ENCODE measurements at places on chromosomes 4 and X.
A peak's percentile ranks its signal among the peaks of the same experiment; 100 is the strongest.

DNA sequence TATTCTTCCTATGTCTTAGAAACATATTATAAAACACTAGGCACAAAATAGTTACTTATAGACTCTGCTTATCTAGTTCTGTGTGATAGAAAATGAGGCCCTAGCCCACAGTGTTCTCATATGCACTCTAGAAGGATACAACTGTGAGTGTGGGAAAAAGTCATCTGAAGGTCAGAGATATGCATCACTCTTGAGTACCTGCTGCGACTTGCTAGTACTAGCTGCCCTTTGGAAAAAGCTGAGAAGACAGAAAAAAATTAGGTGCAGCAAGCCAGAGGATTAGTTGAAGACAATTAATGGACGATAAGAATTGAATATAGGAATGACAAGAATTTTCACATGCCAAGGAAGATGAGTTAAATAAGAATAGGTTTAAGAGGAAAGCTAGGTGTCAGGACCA is 61.3 kb downstream of the MTHFD2L start:
- DNase-seq: no peak

DNA sequence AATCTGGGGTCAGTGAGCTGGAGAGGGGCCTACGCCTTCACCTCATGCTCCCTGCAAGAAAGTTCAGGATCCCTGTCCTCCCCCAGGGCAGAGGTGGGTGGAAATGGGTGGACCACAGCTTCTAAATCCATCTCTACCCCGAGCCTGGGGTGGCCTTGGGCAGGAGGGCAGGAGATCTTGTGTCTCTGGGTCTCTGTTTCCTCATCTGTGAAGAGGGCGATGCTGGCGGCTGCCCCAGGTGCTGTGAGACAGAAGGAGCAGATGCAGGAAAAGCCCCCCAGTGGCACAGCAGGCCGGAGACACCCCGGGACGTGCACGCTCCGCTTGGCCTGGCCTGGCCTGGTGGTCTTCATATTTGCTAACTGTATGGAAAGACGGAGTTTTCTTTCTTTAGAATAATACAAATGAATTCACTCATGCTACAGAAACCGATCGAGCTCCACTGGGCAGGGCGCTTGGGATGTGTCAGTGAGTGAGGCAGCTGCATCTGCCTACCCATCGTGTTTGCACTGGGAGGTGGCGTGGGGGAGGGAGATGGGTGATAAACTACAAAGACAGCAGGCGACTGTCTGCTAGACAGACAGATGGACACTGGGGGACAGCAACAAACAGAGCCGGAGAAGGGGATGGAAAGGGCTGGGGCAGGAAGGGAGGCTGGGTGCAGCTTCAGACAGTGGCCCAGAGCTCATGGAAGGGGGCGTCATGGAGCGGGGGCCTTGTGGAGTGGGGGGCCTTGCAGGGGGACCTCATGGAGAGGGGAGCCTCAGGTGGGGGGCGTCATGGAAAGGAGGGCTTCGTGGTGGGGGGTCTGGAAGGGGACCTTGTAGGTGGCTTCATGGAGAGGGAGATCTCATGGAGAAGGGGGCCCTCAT is 136.2 kb downstream of the CPZ start:
- DNase-seq: no peak

GRCh38 chr4:184536065-184536880 is 61.9 kb upstream of the IRF2 start:
- DNase-seq: no peak

DNA sequence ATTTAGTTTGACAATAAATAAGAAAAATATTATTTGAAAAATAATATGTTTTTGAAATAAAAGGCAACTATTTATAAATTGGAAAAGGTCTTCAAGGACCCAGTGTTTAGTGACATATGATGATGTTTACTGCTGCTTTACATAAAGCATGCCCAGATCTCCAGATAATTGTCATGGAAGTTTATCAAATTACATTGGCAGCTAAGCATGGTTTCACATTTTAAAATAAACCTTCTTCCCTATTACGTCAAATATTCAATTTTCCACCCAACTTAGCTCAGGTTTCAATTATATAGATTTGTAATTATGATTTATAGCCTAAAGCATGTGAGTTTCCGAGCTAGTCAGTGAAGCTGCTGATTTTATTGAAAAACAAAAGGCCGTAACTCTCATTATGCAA is 417.2 kb downstream of the CFAP47 start:
- DNase-seq: no peak

- no peak for DNase-seq
Observed at GRCh38 chrX:9494771-9495170, 29.9 kb downstream of the TBL1X start.

DNA sequence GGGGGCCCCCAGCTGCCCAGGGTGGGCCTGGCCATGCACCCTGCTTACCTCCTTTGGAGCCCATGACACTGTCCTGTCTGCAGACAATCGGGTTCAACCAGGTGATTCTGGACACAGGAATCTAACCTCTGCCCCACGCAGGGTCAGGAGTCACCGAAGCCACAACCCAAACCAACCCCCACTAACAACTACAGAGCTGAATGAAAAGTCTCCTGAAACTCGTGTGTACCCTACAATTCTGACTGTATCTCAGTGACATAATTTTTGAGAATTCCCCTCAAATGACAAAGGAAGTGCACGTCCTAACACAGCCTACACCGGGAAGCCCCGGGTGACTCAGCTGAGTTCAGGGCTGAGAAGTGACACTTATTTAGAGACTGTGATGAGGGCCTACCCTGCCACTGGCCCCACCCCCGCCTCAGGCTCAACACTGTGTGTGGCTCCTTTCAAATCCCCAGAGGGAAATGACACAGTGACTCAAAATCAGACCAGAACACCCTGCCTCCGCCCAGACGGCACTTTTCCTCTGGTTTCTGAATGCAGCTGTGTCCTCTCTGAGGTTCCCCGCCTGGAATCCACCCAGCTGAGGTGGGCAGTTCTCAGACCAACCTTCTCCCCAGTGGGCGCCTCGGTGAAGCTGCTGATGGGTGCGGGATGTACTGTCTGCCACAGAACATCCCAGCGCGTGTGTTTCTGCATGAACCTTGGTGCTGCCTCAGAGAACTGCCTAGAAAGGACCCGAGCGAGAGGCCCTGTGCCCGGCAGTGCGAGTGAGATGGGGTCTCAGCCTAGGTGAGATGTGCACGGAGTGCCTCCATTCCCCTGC is 9.9 kb downstream of the TNIP2 start:
- DNase-seq: peak; percentile 93

DNA sequence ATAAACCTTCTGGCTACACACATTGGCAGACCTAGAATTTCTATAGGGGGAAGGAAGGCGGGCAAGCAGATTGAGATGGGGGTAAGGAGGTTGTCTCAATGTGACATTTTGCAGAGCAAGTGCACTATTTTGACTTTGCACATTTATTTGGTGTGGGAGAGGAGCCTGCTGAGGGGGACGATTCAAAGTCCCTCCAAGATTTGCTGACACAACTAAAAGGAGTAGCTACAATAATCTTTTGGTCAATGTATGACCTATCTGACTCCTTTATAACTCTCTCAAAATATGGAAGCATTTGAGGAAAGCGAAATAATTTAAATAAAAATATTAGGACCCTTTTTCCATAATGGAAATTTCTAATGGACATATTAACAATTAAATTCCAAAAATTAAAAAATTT is 274.9 kb upstream of the PPARGC1A start:
- no peak for DNase-seq

GRCh38 chr4:46508216-46508615 is 118.3 kb upstream of the GABRA2 start:
- DNase-seq: no peak

- peak; percentile 61 for DNase-seq
Observed at GRCh38 chr4:123418351-123418931, 21.8 kb downstream of the SPRY1 start.

GRCh38 chr4:185508181-185508580 is 27.1 kb downstream of the PDLIM3 start:
- peak; percentile 36 for DNase-seq

GRCh38 chrX:17613979-17614588 is 123.2 kb upstream of the SCML1 start:
- no peak for DNase-seq
